HuH-7.5 (cell line): ENCODE measurements at places on chromosomes 2 and 18.

DNA sequence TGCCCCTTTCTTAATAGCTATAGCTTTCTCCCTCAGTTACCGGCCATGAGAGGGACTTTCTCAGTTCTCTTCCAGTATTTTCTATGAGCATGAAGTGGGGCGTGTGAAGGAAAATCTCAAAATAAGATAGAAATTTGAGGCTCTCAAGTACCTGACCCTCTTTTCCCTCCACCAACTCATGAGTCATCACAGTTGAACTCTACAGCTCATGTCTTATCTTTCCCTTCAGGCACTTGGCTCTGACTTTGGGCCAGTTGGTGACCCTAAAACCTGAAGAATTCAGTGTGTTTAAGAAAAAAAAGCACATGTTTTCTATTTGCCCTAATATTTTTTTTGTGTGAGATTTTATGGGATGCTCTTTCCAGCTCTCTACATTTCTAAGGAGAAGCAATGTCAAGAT, 896.7 kb upstream of the ZEB2 start:
- no peak for DNase-seq

- no peak for DNase-seq
Measured at GRCh38 chr2:181426672-181427071, 30.5 kb upstream of the ITGA4 start.

- no peak for DNase-seq
Measured at GRCh38 chr2:240355962-240356361, 79.5 kb upstream of the GPC1 start.

DNA sequence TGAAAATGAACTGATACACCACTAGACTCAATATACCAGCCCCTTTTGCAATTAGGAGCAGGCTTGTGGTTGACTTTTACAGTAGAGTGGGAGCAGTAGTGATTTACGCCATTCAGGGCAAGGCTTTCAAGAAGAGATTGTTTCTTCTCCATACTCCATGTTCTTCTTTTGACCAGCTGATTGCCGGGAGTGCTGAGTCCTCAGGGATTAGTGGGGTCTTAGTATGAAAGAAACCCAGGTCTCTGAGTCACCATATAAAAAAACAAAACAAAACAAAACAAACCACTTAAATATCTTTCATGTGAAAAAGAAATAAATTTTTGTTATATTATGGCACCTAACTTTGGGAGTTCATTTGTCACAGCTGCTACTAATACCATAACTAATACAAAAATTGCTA, 465.6 kb upstream of the TRIB2 start:
- DNase-seq: no peak

GRCh38 chr2:215370112-215370965, 58.5 kb downstream of the ATIC start:
- no peak for DNase-seq

DNA sequence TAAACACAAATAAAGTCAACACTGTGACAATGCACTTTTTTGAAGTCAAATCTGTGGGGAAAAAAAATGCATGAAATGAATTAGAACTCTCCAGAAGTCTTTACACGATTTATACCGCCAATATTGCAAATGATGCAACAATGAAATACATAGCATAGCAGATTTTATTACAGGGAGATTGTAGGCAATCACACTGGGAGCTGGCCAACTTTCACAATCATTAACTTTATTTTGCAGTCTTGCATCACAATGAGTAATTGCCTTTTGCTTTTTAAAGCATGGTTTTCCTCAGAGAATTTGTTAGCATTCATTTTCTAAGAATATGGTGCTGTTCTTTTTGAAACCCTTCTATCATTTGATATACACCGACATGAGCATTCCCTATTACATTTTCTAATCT, 366.4 kb upstream of the FSIP2 start:
- DNase-seq: no peak

GRCh38 chr2:105038383-105039061, 653 bp downstream of the MRPS9 start:
- no peak for DNase-seq

- DNase-seq: no peak
Measured at GRCh38 chr2:236209996-236210395, 41.8 kb upstream of the GBX2 start.
